ENCODE measurements at places on chromosomes 4 and X. TPM values are rescaled to one million over a fixed set of nuclear protein-coding genes. Genes with fewer than 3 reads are reported as not detected.

The YY2 gene
- 1.3 TPM for total RNA-seq

The TEX13D gene
- not detected for total RNA-seq

The OPHN1 gene
- 0.10 TPM for total RNA-seq

The TMEM47 gene
- total RNA-seq: not detected

The BMX gene
- total RNA-seq: not detected

The CXorf58 gene
- not detected for total RNA-seq

The FAM156A gene
- 21.0 TPM for total RNA-seq

The LPAR4 gene
- not detected for total RNA-seq

The GLUD2 gene
- total RNA-seq: 0.63 TPM

The DDX60 gene
- total RNA-seq: 140 TPM

The OTC gene
- not detected for total RNA-seq

The ASB11 gene
- total RNA-seq: not detected

The CD38 gene
- 128 TPM for total RNA-seq

The SLC35A2 gene
- 17.9 TPM for total RNA-seq

The CXCL5 gene
- not detected for total RNA-seq

The LONRF3 gene
- 0.73 TPM for total RNA-seq

The PNMA3 gene
- 3.6 TPM for total RNA-seq

DNA sequence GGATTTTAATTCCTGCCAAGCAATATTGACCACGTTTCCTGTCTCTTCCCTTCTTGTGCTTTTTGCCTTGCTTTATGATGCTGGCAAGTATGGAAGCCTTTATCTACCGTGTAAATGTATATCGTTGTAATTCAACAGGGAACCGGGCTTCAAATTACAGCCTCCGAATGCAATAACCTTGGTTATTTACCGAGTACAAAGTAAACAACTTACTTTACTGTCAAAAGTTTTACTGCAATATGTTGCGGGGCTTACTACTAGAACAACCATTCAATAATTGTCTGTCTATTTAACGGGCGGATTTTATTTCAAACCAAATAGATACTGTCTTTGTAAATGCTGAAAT lies 73.1 kb downstream of the PALLD start:
- no peak for DNase-seq
- no peak overlapping the region for H3K4me3 ChIP-seq
- no peaks in the 10 kb centered on the region for H3K36me3 ChIP-seq
- H3K27ac ChIP-seq: no peak overlapping the region
- H3K4me1 ChIP-seq: no peaks in the 10 kb centered on the region

DNA sequence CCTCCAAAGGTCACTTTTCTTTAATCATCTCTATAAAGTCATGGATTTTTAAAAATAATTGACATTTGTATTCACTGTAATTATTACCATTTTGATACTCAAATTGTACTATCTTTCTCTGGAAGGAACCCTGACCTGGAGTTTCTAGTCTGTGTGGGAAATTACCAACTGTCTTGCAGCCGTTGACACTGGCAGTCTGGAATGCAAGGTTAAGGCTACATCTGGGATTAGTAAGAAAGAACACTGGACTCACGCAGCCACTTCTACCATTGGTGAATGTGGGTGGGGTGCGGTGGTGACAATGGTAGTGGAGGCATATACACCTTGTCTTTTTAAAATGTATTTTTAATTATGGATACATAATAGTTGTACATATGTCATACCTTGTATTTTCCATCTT lies 40.9 kb downstream of the EGF start:
- no peak overlapping the region for H3K27ac ChIP-seq
- no peaks in the 10 kb centered on the region for H3K36me3 ChIP-seq
- H3K4me3 ChIP-seq: no peak overlapping the region
- H3K27me3 ChIP-seq: peaks cover 6% of the 10 kb centered on the region
- no peaks in the 10 kb centered on the region for H3K4me1 ChIP-seq

- H3K4me1 ChIP-seq: no peaks in the 10 kb centered on the region
- no peaks in the 10 kb centered on the region for H3K36me3 ChIP-seq
- no peaks in the 10 kb centered on the region for H3K27me3 ChIP-seq
Measured at GRCh38 chr4:34964613-34965012, 1279.7 kb downstream of the ARAP2 start.

GRCh38 chr4:1768367-1769034 lies 24.6 kb upstream of the FGFR3 start:
- DNase-seq: no peak
- no peaks in the 10 kb centered on the region for H3K36me3 ChIP-seq
- peak overlapping the region; percentile 54 for H3K4me3 ChIP-seq
- peaks cover 6% of the 10 kb centered on the region for H3K4me1 ChIP-seq

DNA sequence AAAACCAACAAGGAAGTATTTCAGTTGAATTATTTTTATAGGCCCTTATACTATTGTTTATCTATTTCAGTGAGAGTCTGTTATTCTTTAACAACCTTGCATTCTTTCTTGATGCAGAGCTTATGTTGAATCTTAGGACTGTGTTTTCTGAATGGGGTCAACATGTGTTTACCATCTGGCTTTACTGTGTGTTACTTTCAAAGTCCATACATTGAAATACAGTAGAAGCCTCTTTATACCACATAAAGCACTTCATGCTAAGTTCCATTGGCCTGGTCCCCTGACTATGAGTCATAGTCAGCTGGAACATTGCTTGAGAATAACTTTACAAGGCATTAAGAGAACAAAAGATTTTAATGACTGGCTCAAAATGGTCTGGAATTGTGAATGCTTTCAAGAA lies 152.6 kb downstream of the GASK1B start:
- no peaks in the 10 kb centered on the region for H3K27me3 ChIP-seq
- H3K4me1 ChIP-seq: no peaks in the 10 kb centered on the region
- H3K27ac ChIP-seq: no peak overlapping the region
- H3K36me3 ChIP-seq: no peaks in the 10 kb centered on the region

- H3K4me1 ChIP-seq: peaks cover 30% of the 10 kb centered on the region
- H3K27me3 ChIP-seq: no peaks in the 10 kb centered on the region
- DNase-seq: no peak
- H3K36me3 ChIP-seq: peaks cover 22% of the 10 kb centered on the region
- H3K4me3 ChIP-seq: no peak overlapping the region
Measured at GRCh38 chrX:19833034-19833677, 54.2 kb downstream of the SH3KBP1 start.

DNA sequence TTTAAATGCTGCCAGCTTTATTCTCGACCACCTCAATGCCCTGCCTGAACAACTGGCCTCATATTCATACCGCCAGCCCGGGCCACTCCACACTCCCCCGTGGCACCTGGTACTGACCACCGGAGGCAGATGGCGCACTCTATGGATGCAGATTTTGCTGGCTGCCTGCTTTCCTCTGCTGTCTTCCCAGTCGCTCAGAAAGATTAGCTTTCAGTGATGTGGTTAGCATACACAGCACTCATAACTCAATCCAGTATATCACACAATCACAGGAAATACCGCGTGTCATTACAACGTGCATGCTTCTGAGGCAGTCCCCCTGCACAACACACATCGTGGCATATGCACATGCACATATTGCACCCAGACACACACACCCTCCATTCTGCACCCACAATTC lies 147.2 kb upstream of the BCOR start:
- no peaks in the 10 kb centered on the region for H3K36me3 ChIP-seq
- H3K27ac ChIP-seq: no peak overlapping the region
- peaks cover 12% of the 10 kb centered on the region for H3K4me1 ChIP-seq
- H3K27me3 ChIP-seq: peaks cover 6% of the 10 kb centered on the region
- DNase-seq: no peak
- no peak overlapping the region for H3K4me3 ChIP-seq

DNA sequence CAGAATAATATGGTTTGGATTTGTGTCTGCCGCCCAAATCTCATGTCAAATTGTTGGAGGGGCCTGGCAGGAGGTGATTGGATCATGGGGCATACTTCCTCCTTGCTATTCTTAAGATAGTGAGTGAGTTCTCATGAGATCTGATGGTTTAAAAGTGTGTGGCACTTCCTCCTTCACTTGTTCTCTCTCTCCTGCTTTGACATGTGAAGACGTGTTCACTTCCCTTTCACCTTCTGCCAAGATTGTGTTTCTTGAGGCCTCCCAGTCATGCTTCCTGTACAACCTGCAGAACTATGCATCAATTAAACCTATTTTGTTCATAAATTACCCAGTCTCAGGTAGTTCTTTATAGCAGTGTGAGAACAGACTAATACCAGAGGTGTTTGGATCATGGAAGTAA lies 325.7 kb upstream of the GIMD1 start:
- H3K27ac ChIP-seq: no peak overlapping the region
- H3K4me3 ChIP-seq: no peak overlapping the region

DNA sequence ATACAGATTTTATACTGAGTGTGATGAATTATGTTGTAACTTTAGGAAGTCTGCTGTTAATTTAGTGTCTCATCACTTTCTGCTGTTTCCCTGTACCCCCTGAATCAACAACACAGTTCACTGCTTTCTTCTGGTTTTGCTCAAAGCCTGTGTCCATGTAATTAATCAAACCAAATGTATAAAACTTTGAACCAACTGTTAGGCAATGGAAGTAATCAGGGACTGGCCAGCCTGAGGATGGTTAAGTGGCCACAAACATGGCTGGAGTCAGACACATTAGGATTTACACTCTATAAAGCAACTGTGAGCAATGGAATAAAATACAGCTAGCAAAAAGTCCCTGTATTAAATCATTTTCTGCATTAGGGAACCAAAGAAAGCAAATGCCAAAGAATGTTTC lies 42.6 kb downstream of the CXCL1 start:
- H3K27ac ChIP-seq: no peak overlapping the region
- no peaks in the 10 kb centered on the region for H3K36me3 ChIP-seq
- no peaks in the 10 kb centered on the region for H3K4me1 ChIP-seq
- DNase-seq: no peak
- H3K27me3 ChIP-seq: no peaks in the 10 kb centered on the region

- H3K4me3 ChIP-seq: no peak overlapping the region
- DNase-seq: no peak
- H3K27ac ChIP-seq: peak overlapping the region; percentile 71
- H3K27me3 ChIP-seq: no peaks in the 10 kb centered on the region
- H3K36me3 ChIP-seq: peaks cover 34% of the 10 kb centered on the region
Measured at GRCh38 chrX:19628011-19628575, 112.8 kb upstream of the MAP3K15 start.

GRCh38 chr4:11698846-11699590 lies 270.3 kb upstream of the HS3ST1 start:
- H3K4me1 ChIP-seq: no peaks in the 10 kb centered on the region
- H3K36me3 ChIP-seq: no peaks in the 10 kb centered on the region
- H3K27ac ChIP-seq: no peak overlapping the region
- DNase-seq: no peak

DNA sequence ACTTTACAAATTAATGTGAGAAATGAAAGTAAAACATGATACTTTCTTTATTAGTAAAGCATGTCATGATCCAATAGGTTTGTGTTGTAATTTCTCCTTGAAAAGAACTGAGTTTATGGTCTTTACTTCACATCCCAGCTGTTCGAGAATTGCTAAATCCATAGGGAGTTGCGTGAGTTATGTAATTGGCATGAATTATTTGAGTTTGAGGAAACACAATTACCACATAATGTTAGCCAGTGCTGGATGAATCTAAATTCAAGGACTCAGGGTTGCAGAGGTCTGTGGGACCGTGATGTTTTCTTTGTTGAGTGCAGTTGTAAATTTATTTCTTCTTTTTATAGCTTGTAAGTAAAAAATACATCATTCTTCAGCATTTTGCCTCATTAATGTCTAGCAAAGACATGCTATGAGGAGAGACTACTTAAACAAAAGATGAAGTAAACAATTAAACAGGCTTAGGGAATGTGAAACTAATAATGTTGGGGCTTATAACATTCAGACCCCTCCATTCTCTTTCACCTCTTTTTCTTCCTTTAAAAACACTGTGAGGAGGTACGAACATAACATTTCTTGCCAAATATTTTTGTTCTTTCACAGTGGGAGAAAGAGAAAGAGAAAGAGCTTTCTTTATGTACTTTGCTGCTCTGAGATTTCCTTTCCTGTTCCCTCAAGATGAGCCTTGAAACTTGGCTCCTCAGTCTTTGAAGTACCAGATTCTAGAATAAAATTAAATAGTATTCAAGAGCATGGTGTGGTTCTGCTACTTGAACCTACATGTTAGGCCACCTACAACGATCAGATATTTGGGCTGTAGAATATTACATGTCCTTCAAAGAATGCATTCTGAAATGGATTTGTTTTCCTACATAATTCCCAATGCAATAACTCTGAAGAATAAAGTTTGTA lies 159.6 kb upstream of the ANK2 start:
- no peak overlapping the region for H3K4me3 ChIP-seq
- H3K4me1 ChIP-seq: no peaks in the 10 kb centered on the region
- no peak overlapping the region for H3K27ac ChIP-seq
- H3K36me3 ChIP-seq: no peaks in the 10 kb centered on the region

DNA sequence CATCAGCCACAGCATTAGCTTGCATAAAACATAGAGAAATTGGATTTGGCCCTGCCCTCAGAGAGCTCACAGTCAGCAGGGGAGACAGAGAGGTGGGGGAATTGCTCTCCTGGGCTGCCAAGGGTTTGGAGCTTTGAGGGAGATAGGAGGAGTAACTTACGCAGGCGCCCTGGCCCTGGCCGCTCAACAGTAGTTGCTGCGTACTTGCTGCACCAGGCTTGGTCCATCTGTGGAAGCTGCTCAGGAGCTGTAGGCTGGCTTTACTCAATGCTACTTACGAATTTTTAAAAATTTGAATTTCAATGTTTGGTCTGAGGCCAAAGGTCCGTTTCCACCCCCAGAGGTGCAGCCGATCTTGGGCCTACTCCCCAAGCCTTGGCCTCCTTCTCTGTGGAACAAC lies 83.3 kb downstream of the CPZ start:
- no peak overlapping the region for H3K4me3 ChIP-seq
- H3K4me1 ChIP-seq: no peaks in the 10 kb centered on the region
- H3K36me3 ChIP-seq: no peaks in the 10 kb centered on the region
- DNase-seq: no peak

DNA sequence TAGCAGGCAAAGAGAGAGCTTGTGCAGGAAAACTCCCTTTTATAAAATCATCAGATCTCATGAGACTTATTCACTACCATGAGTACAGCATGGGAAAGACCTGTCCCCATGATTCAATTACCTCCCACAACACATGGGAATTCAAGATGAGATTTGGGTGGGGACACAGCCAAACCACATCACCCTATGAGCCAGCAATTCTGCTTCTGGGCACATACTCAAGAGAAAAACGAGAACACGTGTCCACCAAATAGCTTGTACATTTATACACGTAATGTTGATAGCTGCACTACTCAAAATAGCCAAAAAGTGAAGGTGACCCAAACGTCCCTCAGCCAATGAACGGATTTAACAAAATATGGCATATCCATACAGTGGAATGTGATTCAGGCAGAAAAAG lies 94.5 kb upstream of the DHRSX start:
- no peak for DNase-seq
- H3K4me3 ChIP-seq: no peak overlapping the region
- H3K27me3 ChIP-seq: no peaks in the 10 kb centered on the region
- H3K4me1 ChIP-seq: peaks cover 14% of the 10 kb centered on the region
- H3K27ac ChIP-seq: no peak overlapping the region
- H3K36me3 ChIP-seq: peaks cover 12% of the 10 kb centered on the region

DNA sequence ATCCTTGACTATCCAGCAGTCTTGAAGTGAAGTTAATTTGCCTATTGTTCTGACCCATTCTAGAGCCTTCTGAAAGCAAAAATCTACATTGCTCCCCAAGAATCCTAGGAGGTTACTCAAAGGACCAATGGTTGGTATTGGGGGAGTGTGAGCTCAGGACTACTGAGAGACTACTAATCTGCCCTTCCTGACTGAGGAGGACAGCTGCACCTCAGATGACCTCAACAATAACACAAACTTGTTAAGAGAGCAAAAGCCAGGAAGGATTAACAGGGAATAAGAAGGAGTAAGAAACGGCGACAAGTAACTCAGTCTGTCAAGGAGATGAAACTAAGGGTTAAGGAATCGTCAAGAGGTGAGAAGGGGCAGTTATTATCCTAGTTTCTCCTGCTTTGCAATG lies 43.4 kb downstream of the IDS start:
- H3K4me3 ChIP-seq: no peak overlapping the region
- peaks cover 30% of the 10 kb centered on the region for H3K27me3 ChIP-seq
- H3K27ac ChIP-seq: no peak overlapping the region

Measured in activated CD4-positive, alpha-beta memory T cell treated with anti-CD3 and anti-CD28 coated beads, Interleukin-2, amount 10 ng/mL, durations not matched to agents 7 days and 5 days (primary cell).